ENCODE measurements at places on chromosomes 5 and 9.

DNA sequence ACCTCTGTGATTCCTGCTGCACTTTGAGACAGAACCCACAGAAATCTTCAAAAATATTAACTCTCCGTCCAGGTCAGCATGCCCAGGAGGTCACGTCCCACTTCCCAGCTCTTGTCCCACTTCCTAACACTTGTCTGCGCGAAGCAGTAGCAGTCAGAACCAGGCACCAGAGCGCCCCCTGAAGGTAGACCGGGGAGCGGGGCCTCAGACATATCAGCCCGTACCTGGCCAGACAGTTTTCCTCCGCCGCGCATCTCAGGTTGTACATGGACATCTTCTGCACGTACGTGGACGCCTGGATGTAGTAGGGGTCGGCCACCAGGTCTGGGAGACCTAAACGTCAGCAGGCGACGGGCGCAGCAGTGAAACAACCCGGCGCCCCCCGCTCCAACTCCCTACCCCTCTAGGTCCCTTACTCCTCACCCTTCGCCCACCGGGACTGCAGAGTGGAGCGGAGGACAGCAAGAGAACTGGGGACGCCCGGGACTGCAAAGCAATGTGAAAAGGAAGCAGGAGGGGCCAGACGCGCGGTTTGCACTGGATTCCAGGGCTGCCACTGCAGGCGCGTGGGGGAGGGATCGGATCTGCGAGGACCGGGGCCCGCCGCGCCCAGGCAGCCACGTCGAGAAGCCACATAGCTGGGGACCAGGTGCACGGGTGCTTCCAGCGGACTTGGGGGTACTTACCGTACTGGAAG, 1.2 kb downstream of the LOX start:
- peak; percentile 44 for DNase-seq

GRCh38 chr5:177427919-177428573, 1.6 kb downstream of the GRK6 start:
- DNase-seq = no peak

GRCh38 chr5:103866169-103866568, 303.6 kb upstream of the NUDT12 start:
- no peak for DNase-seq

GRCh38 chr9:123756484-123757106, 173.3 kb downstream of the DENND1A start:
- no peak for DNase-seq

DNA sequence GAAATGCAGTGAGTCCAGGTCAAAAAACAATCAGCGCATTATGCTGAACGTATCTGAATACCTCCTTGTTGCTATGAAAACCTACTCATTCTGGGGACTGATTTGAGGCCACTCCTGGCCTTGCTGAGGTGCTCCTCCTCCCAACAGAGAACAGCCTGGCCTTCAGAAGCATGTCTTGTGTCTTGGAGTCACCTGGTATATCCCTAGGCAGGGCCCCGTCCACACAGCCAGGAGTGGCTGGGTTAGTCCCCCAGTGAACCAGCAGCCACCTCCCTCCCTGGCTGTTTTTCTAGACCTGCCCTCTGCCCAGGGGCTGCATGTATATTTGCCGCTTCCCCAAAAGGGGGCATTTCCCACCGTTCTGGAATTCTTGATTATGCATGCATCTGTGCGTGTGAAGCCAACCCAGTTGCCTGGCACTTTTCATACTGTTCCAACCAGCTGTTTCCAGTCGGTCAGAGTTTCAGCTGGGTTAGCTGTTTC, 99.2 kb upstream of the SPATA31C2 start:
- DNase-seq = no peak

GRCh38 chr9:78296201-78296892, 578 bp upstream of the PSAT1 start:
- no peak for DNase-seq

GRCh38 chr5:30092548-30092947, 1100.9 kb upstream of the CDH6 start:
- no peak for DNase-seq

DNA sequence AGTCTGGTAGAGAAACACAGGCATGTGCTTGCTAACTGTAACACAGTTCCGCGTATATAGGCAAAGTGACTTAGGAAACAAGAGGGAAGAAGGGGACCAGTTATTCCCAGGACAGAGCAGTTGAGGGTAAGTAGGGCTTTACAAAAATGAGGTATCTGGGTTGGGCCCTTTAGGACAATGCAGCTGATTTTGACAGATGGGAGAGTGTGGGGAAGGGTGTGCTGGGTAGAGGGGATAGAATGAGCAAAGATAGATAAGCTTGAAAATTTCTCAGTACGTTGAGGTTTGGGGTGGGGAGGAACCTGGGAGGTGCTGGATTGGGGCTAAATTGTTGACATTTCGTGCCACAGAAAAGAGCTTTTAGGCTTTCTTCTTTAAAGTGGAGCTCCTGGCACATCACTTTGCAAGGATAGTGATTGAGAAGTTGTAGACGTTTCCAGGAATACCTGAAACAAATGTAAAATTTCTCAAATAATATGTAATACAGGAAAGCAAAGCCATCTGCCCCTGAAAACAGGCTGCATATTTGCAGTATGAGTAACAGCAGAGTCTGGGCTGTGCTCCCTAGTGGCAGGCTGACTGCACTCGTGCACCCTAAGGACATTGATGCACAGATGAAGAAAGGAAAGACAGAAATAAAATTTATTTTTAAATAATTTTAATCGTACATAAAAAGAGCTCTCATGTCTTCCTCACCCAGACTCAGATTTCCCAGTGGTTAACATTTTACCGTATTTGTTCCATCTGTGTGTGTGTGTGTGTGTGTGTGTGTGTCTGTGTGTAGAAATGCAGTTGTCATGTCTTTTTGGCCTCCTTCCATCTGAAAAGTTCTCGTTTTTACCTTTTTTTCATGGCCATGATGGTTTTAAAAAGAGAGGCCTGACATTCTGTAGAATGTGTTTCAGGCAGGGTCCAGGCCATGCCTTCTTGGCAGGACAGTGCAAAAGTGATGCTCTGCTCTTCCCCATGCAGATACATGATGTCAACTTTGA, 144.9 kb upstream of the DMRT1 start:
- no peak for DNase-seq

DNA sequence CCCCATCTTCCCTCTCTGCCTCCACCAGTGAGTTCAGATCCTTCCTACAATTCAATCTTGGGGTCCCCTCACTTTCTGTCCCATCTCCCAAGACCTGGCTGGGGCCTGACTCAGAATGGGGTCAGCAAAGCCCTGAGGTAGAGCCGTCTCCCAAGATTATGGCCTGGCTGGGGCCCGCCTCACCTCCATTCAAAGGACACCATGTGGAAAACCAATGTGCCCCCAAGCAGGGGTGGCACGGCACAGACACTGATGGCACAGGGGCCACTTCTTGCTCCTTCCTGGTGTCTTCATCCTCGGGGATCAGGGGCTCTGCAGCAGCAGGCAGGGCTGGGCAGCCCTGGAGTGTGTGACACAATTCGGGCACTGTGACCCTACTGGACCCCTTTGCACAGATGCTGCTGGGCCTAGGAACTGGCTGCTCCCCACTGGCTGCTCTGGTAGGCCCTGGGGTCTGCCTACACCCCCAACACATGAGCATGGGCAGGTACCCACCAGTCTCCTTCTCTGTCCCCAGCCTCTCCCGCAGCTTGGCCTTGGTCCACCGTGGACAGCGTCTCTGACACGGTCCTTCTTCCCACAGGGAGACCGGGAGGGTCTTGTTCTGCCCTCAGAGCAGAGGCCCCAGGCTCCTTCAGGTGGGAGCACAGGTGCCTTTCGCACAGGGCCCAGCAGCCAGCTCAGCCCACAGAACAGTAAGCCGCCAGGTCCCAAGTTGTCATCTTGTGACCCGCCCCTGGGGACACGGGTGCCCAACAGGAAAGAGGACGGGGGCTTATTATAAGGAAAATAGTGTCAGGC, 89.5 kb downstream of the ADAMTS2 start:
- no peak for DNase-seq

- no peak for DNase-seq
These were observed 398.5 kb upstream of the RPS23 start for GRCh38 chr5:82676661-82677060.

DNA sequence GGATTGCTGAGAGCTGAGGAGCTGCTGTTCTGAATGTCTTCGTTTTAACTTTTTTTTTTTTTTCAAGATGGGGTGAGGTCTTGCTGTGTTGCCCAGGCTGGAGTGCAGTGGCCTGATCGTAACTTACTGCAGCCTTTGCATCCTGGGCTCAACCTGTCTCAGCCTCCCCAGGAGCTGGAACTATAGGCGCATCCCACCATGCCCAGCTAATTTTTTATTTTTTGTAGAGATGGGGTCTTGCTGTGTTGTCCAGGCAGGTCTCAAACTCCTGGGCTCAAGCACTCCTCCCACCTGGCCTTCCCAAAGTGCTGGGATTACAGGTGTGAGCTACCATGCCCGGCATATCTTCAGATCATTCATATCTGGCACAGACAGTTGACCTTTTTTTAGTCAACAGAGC, 46.5 kb downstream of the TRIO start:
- no peak for DNase-seq

- DNase-seq = no peak
These were observed 871.4 kb upstream of the C9orf72 start for GRCh38 chr9:28444637-28445036.

DNA sequence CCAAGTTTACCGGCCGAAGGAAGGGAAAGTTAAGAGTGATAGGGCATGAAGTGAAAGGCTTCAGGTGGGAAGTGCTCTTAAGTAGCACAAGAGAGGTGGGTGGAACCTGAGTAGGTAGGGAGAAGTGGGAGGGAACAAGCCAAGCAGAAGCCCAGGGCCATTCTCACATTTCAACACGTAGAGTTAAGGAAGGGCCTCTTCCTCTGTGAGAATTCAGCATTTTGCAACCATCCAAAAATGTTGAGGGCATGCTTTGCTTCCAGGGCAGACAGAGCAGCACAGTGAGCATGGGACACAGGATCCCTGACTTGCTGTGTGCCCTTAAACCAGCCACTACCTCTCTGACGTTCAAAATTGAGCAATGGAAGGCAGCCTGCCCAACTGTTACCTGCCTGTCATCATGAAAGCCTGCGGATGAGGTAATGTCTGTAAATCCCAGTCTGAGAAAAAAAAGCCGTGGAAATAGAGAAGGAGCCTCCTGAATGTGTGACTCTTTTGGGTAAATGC, 3.3 kb downstream of the CYFIP2 start:
- no peak for DNase-seq

GRCh38 chr5:82793808-82794419, 283.3 kb downstream of the TMEM167A start:
- peak; percentile 23 for DNase-seq

DNA sequence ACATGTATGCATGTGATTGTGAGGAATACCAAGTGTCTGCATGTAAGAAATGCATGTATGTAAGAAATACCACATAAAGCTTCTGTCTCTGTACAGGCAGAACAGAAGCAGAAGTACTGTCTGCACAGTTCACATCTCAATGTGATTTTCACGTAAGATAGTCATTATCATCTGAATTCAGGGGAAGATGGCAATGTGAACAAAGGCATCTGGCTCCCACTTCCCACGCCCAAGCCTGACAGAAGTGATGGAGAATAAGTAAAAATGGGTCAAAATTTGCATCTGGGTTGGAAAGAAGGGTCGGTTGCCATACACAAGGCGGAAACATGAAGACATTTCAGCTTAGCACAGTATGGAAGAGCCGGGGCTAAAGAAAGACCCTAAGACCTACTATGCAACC, 71.7 kb downstream of the SUSD1 start:
- no peak for DNase-seq

GRCh38 chr5:168883281-168883741, 304.1 kb upstream of the PANK3 start:
- DNase-seq = no peak

DNA sequence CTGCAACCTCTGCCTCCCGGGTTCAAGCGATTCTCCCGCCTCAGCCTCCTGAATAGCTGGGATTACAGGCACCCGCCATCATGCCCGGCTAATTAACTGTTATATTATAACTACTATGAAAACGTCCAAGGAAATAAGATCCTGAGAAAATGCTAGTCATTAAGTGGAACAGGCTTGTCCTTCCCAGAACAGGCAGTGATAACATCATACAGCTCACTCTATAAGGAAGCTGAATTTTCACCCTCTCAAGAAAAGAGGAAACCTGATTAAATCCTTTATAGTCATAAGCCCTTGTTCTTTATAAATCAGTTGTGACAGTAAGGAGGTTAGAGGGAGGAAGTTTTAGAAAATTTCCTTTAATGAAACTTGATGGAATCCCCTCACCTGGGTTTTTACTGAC, 163.9 kb upstream of the CLINT1 start:
- DNase-seq = no peak

- no peak for DNase-seq
These were observed 14.2 kb upstream of the C5orf47 start for GRCh38 chr5:173974688-173975239.

DNA sequence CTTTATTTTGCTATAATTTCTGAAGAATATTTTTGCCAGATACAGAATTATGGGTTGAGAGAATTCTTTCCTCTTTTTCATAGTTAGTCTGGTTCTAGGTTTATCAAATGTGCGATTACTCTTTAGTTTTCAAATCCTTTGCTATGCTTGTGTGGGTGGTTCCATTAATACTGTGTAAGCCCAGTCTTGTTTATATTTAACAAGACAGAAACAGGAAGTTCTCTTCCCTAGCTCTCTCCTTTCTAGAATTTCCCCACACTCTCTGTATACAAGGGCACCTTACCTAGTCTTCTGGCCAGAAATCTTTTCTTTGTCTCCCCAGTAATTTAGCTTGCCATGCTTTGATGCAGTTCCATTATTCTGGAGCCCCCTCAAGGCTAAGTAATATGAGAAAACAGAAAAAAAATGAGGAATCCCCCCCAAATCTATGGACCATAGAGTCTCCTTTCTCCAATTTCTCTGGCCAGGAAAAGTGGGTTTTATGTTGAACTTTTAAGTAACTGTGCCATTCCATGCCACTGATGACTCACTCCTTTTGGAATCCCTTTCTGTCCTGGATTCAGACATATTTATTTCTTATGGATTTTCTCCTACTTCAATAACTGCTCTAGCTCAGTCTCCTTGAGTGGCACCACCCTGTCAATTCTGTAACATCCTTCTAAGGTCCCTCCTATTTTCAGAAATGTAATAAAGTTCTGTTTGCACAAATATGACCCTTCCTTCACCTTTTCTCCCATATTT, 1714.1 kb downstream of the EFNA5 start:
- DNase-seq = no peak

DNA sequence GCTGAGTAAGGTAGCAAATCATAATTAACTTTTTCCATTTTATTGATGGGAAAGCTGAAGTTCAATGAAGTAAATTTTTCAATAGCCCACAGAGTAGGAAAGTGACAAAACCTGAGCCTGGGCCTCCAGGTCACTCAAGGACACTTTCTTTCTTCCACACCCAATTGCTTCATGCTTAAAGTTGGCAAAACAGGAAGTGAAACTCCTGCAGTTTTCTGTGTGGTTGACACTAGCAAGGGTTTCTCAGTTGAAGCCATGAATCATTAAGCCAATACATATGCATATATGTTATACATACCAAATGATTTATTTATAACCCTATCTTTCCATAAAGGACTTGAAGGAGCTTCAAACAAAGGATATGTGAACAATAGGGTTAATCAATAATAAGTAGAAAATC, 13.9 kb downstream of the TLR4 start:
- no peak for DNase-seq
